ENCODE measurements at places on chromosomes 3 and 15. TPM values are rescaled to one million over a fixed set of nuclear protein-coding genes. Genes with fewer than 3 reads are reported as not detected.

GRCh38 chr3:16842272-16843270 is 42.2 kb upstream of the PLCL2 start:
- H3K36me3 ChIP-seq: peaks cover under 1% of the 10 kb centered on the region
- peak; percentile 89 for DNase-seq
- H3K4me3 ChIP-seq: peak overlapping the region; percentile 64
- no peaks in the 10 kb centered on the region for H3K27me3 ChIP-seq
- H3K27ac ChIP-seq: peak overlapping the region; percentile 95

DNA sequence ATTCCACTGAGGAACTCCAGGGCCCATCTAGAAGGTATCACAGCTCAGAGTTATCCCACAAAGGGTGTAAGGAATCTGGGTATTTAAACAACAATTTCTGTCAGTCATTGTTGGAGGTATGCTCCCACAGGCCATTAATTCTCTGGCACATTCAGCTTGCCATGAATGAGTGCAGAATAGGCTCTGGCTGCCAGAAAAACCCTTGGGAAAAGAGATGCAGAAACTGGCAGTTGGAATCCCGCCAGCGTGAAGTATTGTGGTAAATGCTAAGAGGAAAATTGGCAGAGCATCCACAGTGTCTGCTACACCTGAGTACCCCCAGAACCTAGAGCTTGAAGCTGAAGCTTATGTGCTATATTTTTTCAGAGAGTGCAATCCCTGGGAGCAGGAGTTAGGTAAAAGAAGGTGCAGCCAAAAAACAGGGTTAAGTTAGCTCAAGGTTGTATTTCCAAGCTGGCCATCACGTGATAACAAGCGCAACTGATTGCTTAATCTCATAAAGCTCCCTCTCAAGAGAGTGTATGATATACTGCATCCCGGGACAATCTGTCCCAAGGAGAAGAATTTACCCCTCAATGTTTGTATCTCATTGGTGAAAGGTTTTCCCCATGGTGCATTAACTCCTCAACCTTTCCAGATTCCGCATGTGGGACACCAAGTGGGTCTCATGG is 94.2 kb upstream of the ACP3 start:
- peaks cover 12% of the 10 kb centered on the region for H3K27me3 ChIP-seq
- H3K27ac ChIP-seq: no peak overlapping the region
- no peak for DNase-seq

ZNF80 gene
- 4.5 TPM for total RNA-seq

DNA sequence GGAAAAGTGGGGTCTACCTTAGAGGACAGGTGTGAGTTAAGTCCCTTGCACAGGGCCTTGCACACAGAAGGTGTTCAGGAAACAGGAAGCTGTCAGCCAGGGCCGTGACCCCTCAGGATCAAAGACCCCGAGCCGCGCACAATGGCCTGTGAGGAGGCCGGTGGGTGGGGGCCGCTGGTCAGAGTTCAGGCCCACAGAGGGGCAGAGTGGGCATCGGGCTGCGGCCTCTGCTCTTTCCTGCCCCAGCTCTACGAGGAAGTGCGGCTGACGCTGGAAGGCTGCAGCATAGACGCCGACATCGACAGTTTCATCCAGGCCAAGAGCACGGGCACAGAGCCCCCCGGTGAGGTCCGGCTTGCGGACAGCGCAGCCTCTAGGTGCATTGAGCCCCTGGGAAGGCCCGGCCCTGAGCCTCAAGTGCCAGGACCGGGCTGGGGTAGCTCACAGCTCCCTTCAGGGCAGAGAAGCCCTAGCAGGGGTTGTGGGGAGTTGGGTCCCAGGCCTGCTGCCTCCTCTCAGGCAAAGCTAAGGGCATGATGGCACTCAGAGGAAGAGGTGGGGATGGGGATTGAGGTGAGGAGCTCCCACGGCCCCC is 37.2 kb downstream of the PSTPIP1 start:
- peaks cover 22% of the 10 kb centered on the region for H3K4me1 ChIP-seq
- DNase-seq: peak; percentile 38
- no peak overlapping the region for H3K4me3 ChIP-seq
- H3K27ac ChIP-seq: no peak overlapping the region
- H3K36me3 ChIP-seq: peaks cover 54% of the 10 kb centered on the region

PLCH1 gene
- total RNA-seq: 0.26 TPM

All from activated CD8-positive, alpha-beta memory T cell treated with anti-CD3 and anti-CD28 coated beads, Interleukin-2, amount 10 ng/mL, durations not matched to agents 7 days and 5 days (primary cell).